Pancreas (tissue), 10 donors: ENCODE measurements at places on chromosomes 13 and 19. TPM values are rescaled to one million over a fixed set of nuclear protein-coding genes. Genes with fewer than 3 reads are reported as not detected.

The CRX gene
- not detected for total RNA-seq

The ZNF66 gene
- 4.5 TPM for total RNA-seq

DNA sequence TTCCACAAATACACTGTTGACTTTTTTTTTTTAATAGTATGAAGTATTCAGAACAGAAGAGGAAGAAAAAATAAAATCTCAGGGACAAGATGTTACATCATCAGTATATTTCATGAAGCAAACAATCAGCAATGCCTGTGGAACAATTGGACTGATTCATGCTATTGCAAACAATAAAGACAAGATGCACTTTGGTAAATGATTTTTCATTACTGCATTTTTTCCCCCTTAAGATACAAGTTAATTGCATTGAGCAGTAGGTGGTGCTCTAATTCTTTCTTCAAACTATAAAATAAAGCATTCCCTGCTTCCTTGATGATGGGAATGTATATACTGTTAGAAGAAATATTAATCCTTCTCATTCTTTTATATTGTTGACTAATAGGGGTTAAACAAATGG is 17.1 kb downstream of the UCHL3 start:
- DNase-seq = no peak

- no peak for DNase-seq
Observed at GRCh38 chr13:46403851-46404732, 17.0 kb upstream of the RUBCNL start.

DNA sequence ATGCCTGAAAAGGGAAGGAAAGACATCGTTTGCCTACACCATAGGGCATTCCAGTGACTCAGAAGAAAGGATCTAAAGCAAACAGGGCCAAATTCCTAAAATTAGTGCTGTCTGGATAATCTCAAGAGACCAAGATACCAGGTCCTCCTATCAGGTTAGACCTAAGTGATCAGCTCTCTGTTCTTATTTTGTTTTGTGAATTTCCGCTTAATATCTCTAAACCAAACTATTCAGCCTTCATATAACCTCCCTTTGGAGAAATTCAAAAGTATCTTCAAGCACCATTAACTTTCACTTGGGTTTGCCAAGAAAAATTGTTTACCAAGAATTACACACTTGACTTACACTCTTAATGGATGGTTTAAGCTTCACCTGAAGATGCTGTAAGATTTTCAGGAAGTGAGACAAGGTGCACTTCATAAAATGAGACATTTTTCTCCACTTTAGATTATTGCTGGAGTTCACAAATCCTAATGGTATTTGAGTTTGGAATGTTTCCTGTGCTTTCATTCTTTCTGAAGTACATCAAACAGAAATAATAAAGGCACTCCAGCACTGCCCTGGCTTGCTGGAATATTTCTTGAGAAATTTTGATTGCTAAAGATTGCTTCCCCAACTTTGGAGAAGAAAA is 376.1 kb downstream of the LMO7 start:
- DNase-seq = no peak

- peak; percentile 40 for DNase-seq
Observed at GRCh38 chr19:5147074-5147977, 178.4 kb downstream of the KDM4B start.
